ENCODE measurements at places on chromosomes 3 and 15.
A peak's percentile ranks its signal among the peaks of the same experiment; 100 is the strongest.

DNA sequence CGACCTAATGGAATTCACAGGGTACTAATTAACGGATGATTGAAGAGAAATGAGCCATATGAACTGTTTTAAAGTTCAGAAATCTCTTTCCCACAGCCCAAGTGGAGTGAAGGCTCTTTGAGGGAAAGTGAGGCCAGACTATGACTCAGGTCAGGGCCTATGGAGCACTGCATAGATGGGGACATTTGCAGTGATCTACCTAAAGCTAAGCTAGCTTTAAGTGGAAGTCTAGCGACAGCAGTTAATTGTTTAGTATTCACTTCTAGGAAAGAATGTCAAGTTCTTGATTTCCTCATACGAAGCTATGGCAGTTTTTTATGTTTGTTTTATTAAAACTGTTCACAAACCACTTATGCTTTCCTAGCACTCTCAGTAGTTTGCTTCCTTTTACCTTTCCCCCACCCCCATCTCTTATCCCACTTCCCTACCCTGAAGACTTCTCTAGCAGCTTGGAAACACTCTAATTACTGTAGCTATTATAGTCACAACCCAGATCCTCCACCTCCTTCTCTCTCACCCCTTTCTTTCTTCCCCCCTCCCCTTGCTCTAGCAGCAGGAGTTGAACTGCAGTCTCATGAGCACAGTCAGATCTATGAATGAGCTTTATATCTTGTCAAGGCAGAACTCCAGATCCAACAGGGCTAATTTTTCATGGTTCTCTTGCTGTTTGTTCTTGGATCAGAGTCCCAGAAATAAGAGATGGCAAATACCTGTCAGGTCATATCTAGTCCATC is 6.2 kb downstream of the ZNF609 start:
- no peak for DNase-seq

GRCh38 chr15:67090297-67091070 is 25.1 kb downstream of the SMAD3 start:
- DNase-seq = no peak

DNA sequence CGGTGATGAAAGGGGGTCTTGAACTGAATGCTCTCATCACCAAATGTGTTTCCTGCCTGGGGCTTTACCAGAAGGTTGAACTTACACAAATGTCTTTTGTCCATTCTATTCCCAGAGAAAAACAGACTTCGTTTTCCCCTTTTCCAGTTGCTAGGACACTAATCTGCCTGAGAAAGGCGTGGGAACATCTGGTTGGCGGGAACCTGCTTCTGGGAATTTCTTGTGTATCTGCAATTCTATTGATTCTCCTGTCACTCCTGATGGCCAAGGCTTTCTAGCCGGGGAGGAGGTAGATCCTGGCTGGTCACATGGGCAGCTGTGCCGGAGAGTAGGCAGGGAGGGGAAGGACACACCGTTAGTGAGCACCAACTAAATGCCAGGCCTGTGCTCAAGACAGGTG is 31.1 kb upstream of the CCDC174 start:
- DNase-seq = no peak

GRCh38 chr15:73240866-73241499 is 127.8 kb downstream of the HCN4 start:
- DNase-seq = peak; percentile 42

DNA sequence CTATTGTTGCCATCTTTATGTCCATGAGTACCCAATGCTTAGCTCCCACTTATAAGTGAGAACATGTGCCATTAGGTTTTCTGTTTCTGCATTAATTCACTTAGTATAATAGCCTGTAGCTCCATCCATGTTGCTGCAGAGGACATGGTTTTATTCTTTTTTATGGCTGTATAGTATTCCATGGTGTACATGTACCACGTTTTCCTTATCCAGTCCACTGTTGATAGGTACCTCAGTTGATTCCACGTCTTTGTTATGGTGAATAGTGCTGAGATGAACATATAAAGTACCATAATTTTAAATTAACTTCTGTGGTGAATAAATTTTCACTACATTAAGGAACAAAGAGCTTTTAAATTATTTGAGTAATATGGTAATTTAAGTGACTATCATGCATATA is 150.4 kb upstream of the BFSP2 start:
- no peak for DNase-seq

DNA sequence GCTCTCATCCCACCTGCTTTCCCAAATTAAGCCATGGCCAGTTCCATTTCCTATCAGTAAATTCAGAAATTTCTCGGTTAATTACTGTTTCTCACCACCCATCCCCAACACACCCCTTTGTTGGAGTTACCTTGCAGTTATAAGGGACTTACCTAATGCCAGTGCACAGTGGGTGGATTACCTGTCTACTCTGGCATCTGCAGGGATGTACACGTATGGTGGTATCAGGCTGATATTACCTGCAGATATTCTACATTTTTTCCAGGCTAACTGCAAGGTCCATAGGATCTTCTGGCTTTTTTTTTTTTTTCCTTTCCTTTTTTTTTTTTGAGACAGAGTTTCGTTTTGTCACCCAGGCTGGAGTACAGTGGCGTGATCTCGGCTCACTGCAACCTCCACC is 7.9 kb upstream of the MRAS start:
- no peak for DNase-seq

DNA sequence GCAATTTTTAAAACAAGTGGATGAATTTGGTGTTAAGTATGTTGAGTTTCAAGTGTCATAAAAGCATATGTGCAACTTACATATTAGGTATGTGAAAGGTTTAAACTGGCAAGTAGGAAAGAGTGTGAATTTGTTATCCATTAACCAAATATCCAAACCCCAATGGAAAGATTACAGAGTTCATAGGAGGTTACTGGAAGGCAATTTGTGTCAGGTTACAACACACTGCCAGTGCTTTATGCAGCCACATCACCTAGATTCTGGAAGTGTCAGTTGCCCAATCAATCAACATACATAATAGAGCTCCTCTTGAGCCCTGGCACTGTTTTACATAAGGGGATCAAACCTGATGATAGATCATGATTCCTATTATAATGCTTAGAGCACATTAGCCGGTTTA is 261.0 kb downstream of the ROBO1 start:
- no peak for DNase-seq

DNA sequence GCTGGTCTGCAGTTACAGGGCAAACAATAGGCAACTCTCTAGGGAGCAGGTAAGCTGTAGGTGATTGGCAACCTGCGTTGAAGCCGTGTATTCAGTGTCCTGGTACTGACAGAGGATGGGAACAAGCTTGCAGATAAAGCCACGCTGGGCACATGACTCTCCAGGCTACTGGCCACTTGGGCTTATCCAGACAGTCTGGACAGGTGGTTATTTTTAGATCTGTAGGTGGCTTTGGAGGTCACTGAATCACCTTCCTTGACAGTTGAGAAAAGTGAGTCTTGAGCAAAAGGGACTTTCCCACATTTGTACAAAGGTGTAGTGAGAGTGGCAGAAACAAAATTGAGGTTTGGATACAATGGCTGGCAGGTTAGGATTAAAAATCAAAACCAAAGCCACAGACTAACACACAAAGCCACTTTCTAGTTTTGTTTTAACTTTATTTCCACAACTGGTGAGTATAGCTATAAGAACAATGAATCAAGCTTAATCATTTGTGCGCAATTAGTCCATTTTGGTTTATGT is 22.3 kb upstream of the IL1RAP start:
- no peak for DNase-seq

DNA sequence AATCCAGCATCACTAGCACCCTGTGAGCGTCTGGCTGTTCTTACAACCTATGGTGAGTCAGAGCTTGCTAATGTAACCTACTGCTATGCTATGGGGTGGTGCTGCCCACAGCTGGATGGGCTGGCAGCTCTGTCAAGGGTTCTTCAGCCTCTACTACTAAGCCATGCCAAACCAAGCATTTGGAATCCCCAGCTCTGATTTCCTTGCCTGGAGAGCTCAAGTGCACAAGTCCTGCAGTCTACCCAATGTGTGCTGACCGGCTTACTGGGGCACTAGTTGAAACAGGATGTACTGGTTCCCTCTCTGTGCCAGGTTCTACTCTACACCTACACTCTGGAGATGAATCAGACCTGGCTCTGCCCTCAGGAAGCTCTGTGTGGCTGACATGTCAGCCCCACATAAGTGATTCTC is 4.2 kb downstream of the TEX264 start:
- no peak for DNase-seq

DNA sequence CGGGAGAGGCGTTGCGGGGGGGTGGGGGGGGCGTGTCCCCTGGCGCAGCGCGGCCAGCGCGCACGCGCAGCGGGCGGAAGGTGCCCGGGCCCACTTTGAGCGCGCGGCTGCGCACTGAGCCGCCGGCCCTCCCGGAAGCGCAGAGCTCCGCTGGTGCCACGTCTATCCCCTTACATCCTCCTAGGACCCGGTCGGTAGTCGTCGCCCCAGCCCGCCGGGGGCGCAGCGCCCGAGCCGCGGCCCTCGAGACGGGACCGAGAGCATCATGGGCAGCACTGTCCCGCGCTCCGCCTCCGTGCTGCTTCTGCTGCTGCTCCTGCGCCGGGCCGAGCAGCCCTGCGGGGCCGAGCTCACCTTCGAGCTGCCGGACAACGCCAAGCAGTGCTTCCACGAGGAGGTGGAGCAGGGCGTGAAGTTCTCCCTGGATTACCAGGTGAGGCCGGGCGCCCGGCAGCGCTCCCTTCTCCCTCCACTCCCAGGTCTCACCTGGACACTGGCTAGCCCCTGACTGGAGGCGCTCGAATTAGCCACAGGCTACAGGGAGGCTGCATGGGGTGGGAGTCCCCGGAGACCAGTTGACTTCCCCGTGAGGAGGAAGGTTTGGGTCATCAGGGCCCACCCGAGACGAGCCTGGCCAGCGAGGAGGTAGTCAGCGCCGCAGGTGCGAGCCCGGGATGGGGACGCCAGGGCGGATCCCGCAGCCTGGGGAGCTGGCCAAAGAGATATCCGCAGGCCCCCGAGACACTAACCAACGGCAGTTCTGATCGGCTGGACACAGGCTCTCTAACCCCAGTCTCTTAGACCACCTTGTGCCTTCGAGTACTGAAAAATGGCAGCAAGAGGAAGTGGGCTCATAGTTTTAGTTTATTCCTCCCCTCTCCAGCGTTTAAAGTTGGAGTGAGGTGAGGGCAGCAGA is at the start of gene TMED3:
TMED3 (plus strand) TSS at position 128 of the 916 bp plus-strand sequence; CDS start at position 266, 138 bp downstream.
- peak; percentile 57 for DNase-seq

- no peak for DNase-seq
Measured at GRCh38 chr15:39135989-39136388, 444.9 kb upstream of the THBS1 start.

DNA sequence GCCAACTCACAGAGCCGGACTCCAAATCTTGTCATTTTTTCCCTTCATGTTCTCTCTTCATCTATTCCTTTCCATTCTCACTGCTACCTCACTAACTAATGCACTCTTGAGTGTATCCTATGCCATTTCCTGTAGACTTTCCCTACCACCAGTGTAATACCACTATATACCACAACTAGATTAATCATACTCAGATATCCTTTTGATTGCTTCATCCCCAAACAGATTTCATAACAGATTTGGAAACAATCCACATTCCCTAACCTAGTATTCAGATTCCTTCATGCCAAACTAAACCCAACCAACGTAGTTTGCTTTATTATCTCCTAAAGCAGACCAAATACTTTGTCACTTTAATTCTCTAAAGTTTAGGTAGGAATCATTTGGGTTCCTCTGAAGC is 2.6 kb upstream of the PLOD2 start:
- no peak for DNase-seq

- no peak for DNase-seq
Measured at GRCh38 chr3:8507496-8507895, 5.9 kb downstream of the LMCD1 start.

- DNase-seq = no peak
Measured at GRCh38 chr3:175965036-175965435, 1105.9 kb downstream of the NAALADL2 start.

DNA sequence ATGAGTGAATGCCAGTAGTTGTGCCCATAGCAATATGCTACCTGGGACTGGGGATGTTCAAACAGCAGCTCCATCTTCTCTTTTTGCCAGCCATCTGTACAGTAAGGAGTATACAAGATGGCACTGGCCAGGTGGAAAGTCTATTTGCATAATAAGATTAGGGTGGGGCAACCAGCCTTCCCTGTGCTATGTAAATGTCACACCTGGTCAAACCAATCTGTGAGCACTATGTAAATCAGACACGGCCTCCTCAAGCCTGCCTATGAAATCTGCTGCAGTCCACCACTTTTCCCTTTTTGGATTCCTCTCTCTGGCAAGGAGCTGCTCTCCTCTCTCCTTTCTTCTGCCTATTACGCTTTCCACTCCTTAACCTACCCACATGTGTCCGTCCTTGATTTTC is 53.0 kb downstream of the C3orf80 start:
- no peak for DNase-seq

GRCh38 chr3:18870074-18870640 is 278.2 kb upstream of the KCNH8 start:
- DNase-seq = no peak

DNA sequence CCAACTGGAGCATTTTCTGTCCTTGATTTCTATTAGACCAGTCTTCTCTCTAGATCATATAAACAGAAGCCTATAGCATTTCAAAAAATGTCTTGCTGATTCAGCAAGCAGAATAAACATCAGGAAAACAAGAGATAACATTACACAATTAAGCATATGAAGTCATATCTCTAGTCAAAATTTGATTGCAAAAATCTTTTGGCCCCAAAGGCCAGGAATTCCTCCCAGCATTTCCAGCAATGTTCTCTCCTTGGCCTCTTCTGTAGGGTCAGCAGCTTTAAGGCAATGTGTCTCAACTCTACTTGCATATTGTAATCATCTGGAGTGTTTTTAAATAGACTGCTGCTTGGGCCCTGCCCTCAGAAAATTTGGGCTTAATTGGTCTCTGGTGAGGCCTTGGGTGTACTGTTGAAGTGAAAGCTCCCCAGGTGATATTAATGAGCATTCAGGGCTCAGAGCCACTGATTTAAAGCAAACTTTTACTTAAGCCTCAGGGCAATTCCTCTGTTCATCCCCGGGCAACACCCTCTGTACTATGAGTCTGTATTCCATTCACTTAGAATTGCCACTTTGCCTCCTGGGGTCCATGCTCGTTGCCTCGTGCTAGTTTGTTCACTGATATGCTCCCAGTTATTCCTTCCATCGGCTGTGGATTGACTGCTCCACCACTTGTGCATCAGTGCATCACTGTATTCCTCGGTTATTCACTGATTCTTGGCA is 1072.6 kb downstream of the ROBO2 start:
- DNase-seq = no peak

DNA sequence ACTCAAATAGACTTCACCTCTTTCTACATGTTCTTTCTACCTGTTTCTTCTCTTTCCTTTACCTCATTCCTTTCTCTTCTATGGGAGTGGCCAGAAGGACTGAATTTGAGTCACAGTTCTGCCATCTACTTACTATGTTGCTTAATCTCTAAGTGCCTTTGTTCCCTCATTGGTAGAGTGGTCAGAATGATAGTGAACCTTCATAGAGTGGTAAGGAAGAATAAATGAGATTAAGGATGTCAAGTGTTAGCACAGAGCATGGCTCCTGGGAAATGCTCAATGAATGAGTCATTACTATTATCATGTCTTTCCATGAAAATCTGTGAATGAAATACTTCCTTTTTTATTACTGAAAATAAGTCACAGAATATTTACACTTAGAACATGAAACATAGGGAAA is 17.5 kb downstream of the TMEM207 start:
- DNase-seq = no peak

- DNase-seq = no peak
Measured at GRCh38 chr3:38842266-38842965, 26.4 kb upstream of the SCN10A start.

- no peak for DNase-seq
Measured at GRCh38 chr3:82002986-82003642, 241.7 kb upstream of the GBE1 start.

Measured in stimulated activated CD4-positive, alpha-beta T cell treated with anti-CD3 and anti-CD28 coated beads, Interleukin-15, amount 100 ng/mL, for 1 hour (primary cell).